ENCODE measurements at places on chromosomes 11 and 22.
A peak's percentile ranks its signal among the peaks of the same experiment; 100 is the strongest.

- no peak for DNase-seq
- H3K36me3 ChIP-seq: no peaks in the 10 kb centered on the region
- no peaks in the 10 kb centered on the region for H3K4me1 ChIP-seq
- no peaks in the 10 kb centered on the region for H3K27me3 ChIP-seq
- H3K27ac ChIP-seq: no peak overlapping the region
- no peak overlapping the region for H3K4me3 ChIP-seq
Observed at GRCh38 chr11:120392793-120393192, 56.6 kb downstream of the ARHGEF12 start.

DNA sequence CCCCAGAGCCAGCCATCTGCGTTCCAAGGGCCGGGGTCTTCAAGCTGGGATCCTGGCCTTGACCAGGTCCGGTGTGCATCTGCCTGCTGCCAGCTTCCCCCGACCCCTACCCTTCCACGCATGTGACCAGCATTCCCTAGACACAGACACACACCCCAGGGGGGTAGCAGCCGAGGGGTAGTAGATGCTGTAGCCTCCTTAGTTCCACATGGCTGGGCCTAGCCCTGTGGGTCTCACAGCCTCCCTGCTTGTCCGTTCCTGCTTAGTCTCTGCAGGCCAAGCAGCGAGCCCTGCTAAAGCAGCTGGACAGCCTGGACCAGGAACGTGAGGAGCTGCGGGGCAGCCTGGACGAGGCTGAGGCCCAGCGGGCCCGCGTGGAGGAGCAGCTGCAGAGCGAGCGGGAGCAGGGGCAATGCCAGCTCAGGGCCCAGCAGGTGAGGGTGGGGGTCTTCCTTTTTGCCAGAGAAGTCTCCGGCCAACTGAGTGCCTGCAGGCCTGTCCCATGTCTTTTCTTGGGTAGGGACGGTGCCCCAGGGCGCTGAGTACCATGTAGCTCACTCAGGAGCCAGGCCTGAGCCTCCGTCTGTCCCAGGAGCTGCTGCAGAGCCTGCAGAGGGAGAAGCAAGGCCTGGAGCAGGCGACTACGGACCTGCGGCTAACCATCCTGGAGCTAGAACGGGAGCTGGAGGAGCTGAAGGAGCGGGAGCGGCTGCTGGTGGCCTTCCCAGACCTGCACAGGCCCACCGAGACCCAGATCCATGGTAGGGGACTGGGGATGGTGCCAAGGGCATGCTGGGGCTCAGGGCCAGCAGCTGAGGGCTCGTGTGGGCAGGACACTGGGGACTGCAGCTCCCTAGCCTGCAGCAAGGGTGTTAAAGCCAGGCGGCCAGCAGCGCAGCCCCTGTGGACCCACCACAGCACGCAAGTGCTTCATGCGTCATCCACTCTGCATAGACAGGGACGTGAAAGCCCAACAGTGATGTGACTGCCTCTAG, 13.6 kb downstream of the RNF215 start:
- DNase-seq: no peak
- H3K27ac ChIP-seq: no peak overlapping the region
- H3K27me3 ChIP-seq: peaks cover 12% of the 10 kb centered on the region
- H3K36me3 ChIP-seq: peaks cover 16% of the 10 kb centered on the region

DNA sequence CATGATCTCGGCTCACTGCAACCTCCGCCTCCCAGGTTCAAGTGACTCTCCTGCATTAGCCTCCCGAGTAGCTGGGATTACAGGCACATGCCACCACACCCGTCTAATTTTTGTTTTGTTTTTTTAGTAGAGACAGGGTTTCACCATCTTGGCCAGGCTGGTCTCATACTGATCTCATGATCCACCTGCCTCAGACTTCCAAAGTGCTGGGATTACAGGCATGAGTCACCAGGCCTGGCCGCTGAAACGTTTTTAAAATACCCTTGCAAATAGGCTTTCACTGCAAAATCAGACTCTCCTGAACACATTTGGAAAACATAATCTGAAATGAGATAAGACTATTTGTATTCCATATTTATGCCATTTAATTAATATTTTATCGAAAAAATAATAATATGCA, 826.1 kb upstream of the CNTN5 start:
- no peak overlapping the region for H3K4me3 ChIP-seq
- H3K27me3 ChIP-seq: no peaks in the 10 kb centered on the region

- no peaks in the 10 kb centered on the region for H3K4me1 ChIP-seq
- H3K36me3 ChIP-seq: peaks cover 47% of the 10 kb centered on the region
- H3K27me3 ChIP-seq: no peaks in the 10 kb centered on the region
- DNase-seq: no peak
Observed at GRCh38 chr11:76496174-76496573, 51.4 kb downstream of the EMSY start.

- H3K4me1 ChIP-seq: no peaks in the 10 kb centered on the region
- H3K27ac ChIP-seq: no peak overlapping the region
- peak; percentile 8 for DNase-seq
- H3K4me3 ChIP-seq: no peak overlapping the region
- H3K27me3 ChIP-seq: no peaks in the 10 kb centered on the region
Observed at GRCh38 chr11:86990031-86990430, 34.8 kb upstream of the FZD4 start.

- no peaks in the 10 kb centered on the region for H3K36me3 ChIP-seq
- H3K27ac ChIP-seq: no peak overlapping the region
- H3K4me1 ChIP-seq: no peaks in the 10 kb centered on the region
Observed at GRCh38 chr11:130206141-130206540, 46.6 kb downstream of the ST14 start.

GRCh38 chr11:61529537-61530225, 21.1 kb downstream of the LRRC10B start:
- no peak for DNase-seq
- H3K27ac ChIP-seq: no peak overlapping the region
- no peak overlapping the region for H3K4me3 ChIP-seq
- H3K4me1 ChIP-seq: peaks cover 5% of the 10 kb centered on the region
- peaks cover 16% of the 10 kb centered on the region for H3K36me3 ChIP-seq
- peaks cover 35% of the 10 kb centered on the region for H3K27me3 ChIP-seq

- H3K27me3 ChIP-seq: peaks cover 82% of the 10 kb centered on the region
- H3K27ac ChIP-seq: no peak within 1 kb of the TSS
- no peak within 1 kb of the TSS for H3K4me3 ChIP-seq
- H3K36me3 ChIP-seq: no peaks in the 10 kb centered on the region
Observed at GRCh38 chr22:43343262-43343669, at the start of gene SCUBE1. SCUBE1 (minus strand) TSS chr22:43343372; CDS start chr22:43343261, 111 bp downstream.

DNA sequence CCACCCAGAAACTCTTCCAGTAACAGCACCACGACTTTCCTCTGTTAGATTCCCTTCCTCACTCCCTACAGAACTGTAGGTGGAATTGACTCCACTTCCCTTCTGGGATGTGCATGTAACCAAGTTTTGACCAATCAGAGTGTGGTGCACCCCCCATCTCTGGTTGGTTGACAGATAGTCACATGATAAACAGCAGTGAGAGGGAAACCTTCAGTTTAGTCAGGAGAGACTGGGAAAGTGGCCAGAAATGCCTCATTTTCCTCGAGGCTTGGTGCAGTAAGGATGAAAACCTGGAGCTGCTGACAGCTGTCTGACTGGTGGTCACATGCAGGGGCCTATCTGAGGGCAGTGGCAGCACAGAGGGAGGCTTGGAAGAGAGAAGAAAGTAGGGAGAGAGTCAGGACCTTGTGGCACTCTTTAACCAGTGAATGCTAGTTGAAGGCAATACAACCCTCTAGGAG, 67.3 kb upstream of the GRK3 start:
- H3K4me1 ChIP-seq: no peaks in the 10 kb centered on the region
- peak; percentile 38 for DNase-seq
- H3K27me3 ChIP-seq: peaks cover 39% of the 10 kb centered on the region
- no peaks in the 10 kb centered on the region for H3K36me3 ChIP-seq
- no peak overlapping the region for H3K4me3 ChIP-seq

DNA sequence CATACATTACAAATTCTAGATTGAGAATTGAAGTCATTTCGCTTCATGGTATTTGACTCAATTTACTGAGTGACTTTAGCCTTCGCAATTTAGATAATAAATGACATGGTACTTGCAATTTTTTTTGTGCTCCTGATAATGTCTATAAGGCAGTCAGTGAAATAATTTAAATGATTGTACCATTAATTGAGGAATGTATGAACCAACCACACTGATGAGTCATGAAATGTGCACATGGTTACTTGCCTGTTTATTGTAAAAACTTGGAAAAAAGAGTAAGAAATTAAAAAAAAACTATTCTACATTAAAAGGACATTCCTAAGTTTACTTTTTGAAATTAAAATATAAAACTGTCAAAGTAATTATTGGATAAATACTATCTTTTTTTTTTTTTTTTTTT, 43.3 kb downstream of the DNAJC24 start:
- no peak overlapping the region for H3K27ac ChIP-seq
- no peaks in the 10 kb centered on the region for H3K4me1 ChIP-seq
- no peaks in the 10 kb centered on the region for H3K27me3 ChIP-seq

DNA sequence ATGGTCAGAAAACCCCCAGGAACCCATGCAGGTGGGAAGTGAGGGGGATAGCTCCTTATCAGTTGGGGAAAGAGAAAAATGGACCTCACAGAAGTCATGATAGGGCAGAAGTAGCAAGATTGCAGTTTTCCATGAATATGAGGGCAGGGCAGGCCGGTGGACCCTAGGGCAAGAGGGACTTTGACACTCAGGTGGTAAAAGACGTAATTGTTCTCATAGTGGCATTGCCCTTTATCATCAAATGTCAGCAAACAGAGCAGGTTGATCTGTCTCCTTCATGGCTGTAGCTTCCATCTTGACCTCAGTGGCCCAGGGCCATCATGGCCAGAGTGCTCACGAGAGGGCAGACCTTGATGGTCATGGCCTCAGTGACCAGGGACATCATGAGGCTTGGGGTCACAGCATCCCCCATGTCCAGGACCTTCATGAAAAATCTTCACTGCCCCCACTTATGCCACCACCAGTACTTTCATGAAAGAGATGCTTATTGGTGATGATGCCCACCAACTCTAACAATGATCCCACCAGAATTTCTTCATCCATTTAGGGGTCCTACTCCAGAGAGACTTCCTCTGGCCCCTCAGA, 127.1 kb downstream of the SNX19 start:
- DNase-seq: no peak
- no peaks in the 10 kb centered on the region for H3K27me3 ChIP-seq
- H3K4me1 ChIP-seq: peaks cover 9% of the 10 kb centered on the region
- no peak overlapping the region for H3K4me3 ChIP-seq

DNA sequence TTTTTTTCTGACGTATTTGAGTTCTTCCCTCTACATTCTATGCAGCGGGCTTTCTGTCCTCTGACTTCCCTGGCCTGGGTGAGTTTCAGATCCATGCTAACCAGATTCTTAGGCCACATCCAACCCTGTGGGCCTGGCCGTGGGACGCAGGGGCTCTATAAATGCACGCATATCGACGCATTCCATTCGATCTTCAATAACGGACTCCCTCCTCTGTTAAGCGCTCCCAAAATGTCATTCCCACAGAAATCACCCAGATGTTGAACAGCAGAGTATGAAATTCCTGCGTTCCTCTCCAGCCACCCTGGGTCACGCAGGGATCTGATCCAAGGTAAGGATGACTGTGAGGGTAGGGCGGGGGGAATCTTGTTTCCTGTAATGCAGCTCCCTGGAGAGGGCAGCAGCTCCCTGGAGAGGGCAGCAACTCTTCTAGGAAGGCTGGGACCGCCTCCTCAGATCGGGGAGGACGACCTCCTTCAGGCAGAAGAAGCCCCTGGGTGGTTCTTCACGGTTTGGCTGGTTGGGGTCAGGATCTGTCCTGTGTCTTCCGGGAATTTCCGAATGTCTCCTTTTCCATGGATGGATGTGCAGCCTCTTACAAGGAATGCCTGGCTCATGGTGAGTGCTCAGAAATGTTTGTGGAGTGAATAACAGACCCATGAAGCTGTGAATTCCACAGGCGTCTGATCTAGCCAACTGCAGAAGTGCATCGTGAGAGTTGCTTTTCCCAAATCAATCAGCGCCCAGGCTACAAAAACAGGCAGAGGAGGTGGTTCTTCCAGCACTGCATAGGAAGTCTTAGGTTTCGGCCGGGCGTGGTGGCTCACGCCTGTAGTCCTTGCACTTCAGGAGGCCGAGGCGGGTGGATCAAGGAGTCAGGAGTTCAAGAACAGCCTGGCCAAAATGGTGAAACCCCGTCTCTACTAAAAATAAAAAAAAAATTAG, 12.2 kb downstream of the MRGPRD start:
- DNase-seq: no peak
- H3K27me3 ChIP-seq: peaks cover 42% of the 10 kb centered on the region
- no peaks in the 10 kb centered on the region for H3K36me3 ChIP-seq
- no peaks in the 10 kb centered on the region for H3K4me1 ChIP-seq

GRCh38 chr11:118099838-118100556, 13.2 kb upstream of the SMIM35 start:
- H3K27me3 ChIP-seq: peaks cover 68% of the 10 kb centered on the region
- no peak for DNase-seq
- H3K27ac ChIP-seq: no peak overlapping the region
- H3K4me1 ChIP-seq: no peaks in the 10 kb centered on the region
- H3K36me3 ChIP-seq: no peaks in the 10 kb centered on the region

DNA sequence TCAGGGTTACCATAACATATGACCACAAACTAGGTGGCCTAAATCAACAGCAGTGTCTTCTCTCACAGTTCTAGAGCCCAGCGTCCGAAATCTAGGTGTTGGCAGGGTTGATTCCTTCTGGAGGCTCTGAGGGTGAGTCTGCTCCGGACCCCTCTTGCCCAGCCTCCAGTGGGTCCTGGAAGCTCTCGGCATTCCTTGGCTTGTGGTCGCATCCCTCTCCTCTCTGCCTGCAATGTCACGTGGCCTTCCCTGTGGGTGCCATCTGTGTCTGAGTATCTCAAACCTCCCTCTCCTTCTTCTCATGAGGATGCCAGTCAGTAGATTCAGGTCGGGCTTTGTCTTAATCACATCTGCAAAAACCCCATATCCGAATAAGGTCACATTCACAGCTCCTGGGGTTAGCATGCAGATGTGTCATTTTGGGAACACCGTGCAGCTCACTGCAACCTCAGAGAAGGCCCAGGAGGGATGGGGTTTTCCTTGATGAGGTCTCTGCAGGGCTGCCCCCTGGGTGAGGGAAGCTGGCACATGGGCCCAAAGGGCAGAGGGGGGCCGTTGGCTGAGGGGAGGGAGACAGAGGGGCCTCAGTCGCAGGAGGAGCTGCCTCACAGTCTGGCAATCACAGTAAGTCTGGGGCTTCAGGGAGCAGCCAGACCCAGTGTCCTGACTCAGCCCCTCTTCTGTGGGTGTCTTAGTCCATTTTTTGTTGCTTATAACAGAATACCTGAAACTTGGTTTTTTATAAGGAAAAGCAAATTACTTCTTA, 41.2 kb downstream of the PARVG start:
- DNase-seq: no peak
- H3K27me3 ChIP-seq: peaks cover 4% of the 10 kb centered on the region
- no peak overlapping the region for H3K27ac ChIP-seq
- no peak overlapping the region for H3K4me3 ChIP-seq
- H3K4me1 ChIP-seq: no peaks in the 10 kb centered on the region

GRCh38 chr11:11288972-11289616, 64.0 kb downstream of the CSNK2A3 start:
- no peak for DNase-seq
- no peaks in the 10 kb centered on the region for H3K36me3 ChIP-seq
- H3K4me1 ChIP-seq: peaks cover 5% of the 10 kb centered on the region
- H3K27ac ChIP-seq: no peak overlapping the region

DNA sequence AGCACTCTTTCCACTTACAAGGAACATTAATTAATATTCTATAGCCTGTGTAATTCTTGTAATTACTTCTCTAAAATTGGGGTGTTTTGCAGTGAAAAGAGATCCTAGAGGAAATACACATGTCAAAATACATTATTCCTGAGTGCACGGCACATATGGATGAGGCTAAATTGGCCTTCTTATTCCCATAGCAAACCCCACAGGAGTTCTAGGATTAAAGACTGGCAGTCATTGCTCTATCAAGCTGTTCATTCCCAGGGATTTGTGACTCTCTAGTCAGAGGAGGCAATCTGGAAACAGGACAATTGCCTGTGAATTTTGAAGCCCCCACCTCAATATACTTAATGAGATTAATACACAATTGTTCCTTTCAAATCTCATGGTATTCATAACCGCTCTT, 145.9 kb upstream of the OPCML start:
- no peaks in the 10 kb centered on the region for H3K4me1 ChIP-seq
- DNase-seq: no peak
- H3K27ac ChIP-seq: no peak overlapping the region
- H3K27me3 ChIP-seq: no peaks in the 10 kb centered on the region
- no peak overlapping the region for H3K4me3 ChIP-seq
- no peaks in the 10 kb centered on the region for H3K36me3 ChIP-seq

All from mesenchymal stem cell (in vitro differentiated cells and primary cell).